ENCODE measurements at places on chromosomes 16 and 17.

GRCh38 chr17:34319039-34319483, at the start of gene CCL8:
CCL8 (plus strand) TSS chr17:34319435; CDS start chr17:34319502, 67 bp downstream.
- no peak for DNase-seq

DNA sequence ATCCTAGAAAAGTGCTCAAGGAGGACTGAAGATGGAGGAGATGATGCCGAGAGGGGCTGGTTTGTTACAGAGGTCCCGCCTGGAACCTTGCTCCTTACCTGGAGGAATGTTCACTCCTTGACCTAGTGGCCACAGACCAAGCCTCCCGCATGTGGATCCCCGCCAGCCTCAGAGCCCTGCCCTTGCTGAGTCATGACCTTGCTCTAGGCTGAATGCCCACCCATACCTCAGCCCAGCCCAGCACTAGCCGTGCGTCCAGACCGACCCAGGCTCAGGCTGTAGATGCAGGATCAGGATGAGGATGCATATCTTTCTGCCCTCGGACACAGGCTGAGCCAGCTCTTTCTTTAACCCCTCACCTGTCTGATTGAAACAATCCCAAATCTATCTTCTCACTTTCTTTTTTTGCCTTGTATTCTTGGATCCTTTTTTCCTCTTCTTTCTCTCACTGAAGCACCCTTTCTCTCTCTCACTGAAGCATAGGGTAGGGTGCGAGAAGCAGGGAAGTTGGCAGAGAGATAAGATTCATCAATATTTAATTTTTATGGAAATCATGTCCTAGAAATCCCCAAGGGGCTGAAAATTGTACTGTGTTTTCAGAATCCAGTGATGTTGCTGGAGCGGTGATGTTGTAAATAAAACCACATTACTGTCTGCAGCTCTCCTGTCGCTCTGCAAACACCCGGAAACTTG, 34.9 kb downstream of the WSCD1 start:
- no peak for DNase-seq

DNA sequence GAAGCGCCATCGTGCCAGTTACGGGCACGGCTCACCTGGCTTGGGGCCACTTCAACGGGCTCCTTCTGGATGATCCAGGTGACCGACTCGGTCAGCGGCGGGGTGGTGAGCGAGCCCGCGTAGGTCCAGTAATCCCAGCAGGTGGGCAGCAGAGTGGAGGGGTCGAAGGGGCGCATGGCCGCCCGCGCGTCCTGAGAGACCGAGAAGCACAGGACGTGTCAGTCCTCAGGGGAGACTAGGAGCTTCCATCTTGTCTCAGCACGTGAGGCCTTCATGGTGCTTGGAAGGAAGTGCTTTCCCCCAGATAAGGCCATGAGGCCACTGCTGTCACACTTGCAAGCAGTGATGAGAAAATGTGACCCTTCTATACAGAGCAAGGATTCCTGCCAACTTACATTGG, 22.5 kb upstream of the SLC7A5 start:
- DNase-seq, result no peak

GRCh38 chr16:6880263-6880662, 452.4 kb upstream of the RBFOX1 start:
- no peak for DNase-seq

All from CD4-positive, alpha-beta T cell treated with Interleukin-15 for 1 hour (primary cell).